Placental pericyte (primary cell): ENCODE measurements at places on chromosomes 5 and 9. TPM values are rescaled to one million over a fixed set of nuclear protein-coding genes. Genes with fewer than 3 reads are reported as not detected.

Gene ALDH1A1
- 0.29 and 3.5 TPM in 2 replicates for total RNA-seq

Gene SHLD3
- total RNA-seq, result 3.1 and 6.0 TPM in 2 replicates

Gene PCDHGA11
- total RNA-seq, result 12.7 and 19.2 TPM in 2 replicates

Gene INSL6
- 0.22 TPM in 1 of 2 replicates, not detected in the other for total RNA-seq

Gene C5orf46
- 0.29 TPM in 1 of 2 replicates, not detected in the other for total RNA-seq
